ENCODE measurements at places on chromosomes 7 and 10. TPM values are rescaled to one million over a fixed set of nuclear protein-coding genes. Genes with fewer than 3 reads are reported as not detected.

C10orf67 gene
- total RNA-seq, result not detected

TAS2R41 gene
- total RNA-seq, result not detected

SHOC2 gene
- 54.4 TPM for total RNA-seq

MEPCE gene
- 41.1 TPM for total RNA-seq

TRIM50 gene
- 0.42 TPM for total RNA-seq

KCND2 gene
- total RNA-seq, result 1.5 TPM

BMS1 gene
- total RNA-seq, result 14.3 TPM

MACC1 gene
- 0.13 TPM for total RNA-seq

CCDC136 gene
- 20.7 TPM for total RNA-seq

DKK1 gene
- total RNA-seq, result 4.1 TPM

LRMDA gene
- 23.3 TPM for total RNA-seq

SLC16A12 gene
- total RNA-seq, result 1.7 TPM

GIMAP7 gene
- 22.0 TPM for total RNA-seq

DNAJC1 gene
- total RNA-seq, result 67.5 TPM

GRCh38 chr7:39700932-39701331, 77.6 kb downstream of the RALA start:
- DNase-seq, result no peak
- no peaks in the 10 kb centered on the region for H3K4me1 ChIP-seq
- no peaks in the 10 kb centered on the region for H3K27me3 ChIP-seq
- H3K4me3 ChIP-seq, result no peak overlapping the region
- peaks cover 51% of the 10 kb centered on the region for H3K36me3 ChIP-seq
- H3K27ac ChIP-seq, result no peak overlapping the region

DNA sequence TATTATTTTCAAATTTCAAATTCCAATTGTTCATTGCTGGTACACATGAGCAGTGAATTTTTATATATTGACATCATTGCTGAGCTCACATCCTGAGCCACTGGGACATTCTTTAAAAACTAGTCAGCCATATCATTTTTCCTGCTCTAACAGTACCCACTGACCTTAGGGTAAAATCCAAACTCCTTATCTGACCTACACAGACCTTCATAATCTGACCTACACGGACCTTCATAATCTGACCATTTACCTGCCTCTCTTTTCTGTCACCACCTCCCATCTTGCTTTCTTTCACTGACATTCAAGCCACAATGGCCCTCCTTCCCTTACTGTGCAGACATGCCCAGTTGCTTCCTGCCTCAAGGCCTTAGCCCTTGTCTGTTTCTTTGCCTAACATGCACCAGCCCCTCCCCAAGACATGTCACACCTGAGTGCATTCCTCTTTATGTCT, 16.1 kb upstream of the CUZD1 start:
- no peak overlapping the region for H3K4me3 ChIP-seq
- no peak for DNase-seq
- H3K4me1 ChIP-seq, result no peaks in the 10 kb centered on the region
- H3K36me3 ChIP-seq, result no peaks in the 10 kb centered on the region
- H3K27ac ChIP-seq, result no peak overlapping the region

- H3K4me1 ChIP-seq, result peaks cover 5% of the 10 kb centered on the region
- no peak overlapping the region for H3K27ac ChIP-seq
- peaks cover 61% of the 10 kb centered on the region for H3K36me3 ChIP-seq
- no peaks in the 10 kb centered on the region for H3K27me3 ChIP-seq
These were observed 87.0 kb downstream of the ALOX5 start for GRCh38 chr10:45461034-45461433.

DNA sequence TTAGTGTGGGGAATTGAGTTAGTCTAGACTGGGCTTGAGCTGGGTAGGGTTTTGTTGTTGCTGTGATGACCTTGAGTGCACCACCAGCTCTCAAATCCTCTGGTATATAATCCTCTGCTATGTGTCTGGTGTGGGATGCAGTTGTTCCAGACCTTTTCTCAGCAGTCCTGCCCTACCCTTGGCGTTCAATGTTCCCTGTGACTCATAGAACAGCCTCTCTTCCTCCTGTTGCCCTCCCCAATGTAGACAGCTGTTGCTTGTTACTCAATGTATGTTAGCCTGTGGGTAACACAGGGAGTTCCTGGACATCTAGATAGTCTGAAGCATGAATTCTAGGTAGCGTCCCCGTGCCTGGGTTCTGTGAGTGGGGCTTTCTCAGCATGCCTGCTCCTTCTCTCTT, 19.8 kb downstream of the ACBD7 start:
- H3K4me3 ChIP-seq, result no peak overlapping the region
- no peaks in the 10 kb centered on the region for H3K4me1 ChIP-seq
- no peak for DNase-seq

- H3K4me1 ChIP-seq, result peaks cover 18% of the 10 kb centered on the region
- peaks cover 3% of the 10 kb centered on the region for H3K36me3 ChIP-seq
- H3K4me3 ChIP-seq, result no peak overlapping the region
- DNase-seq, result no peak
- no peaks in the 10 kb centered on the region for H3K27me3 ChIP-seq
- no peak overlapping the region for H3K27ac ChIP-seq
These were observed 2.0 kb upstream of the GTPBP4 start for GRCh38 chr10:986137-986825.

DNA sequence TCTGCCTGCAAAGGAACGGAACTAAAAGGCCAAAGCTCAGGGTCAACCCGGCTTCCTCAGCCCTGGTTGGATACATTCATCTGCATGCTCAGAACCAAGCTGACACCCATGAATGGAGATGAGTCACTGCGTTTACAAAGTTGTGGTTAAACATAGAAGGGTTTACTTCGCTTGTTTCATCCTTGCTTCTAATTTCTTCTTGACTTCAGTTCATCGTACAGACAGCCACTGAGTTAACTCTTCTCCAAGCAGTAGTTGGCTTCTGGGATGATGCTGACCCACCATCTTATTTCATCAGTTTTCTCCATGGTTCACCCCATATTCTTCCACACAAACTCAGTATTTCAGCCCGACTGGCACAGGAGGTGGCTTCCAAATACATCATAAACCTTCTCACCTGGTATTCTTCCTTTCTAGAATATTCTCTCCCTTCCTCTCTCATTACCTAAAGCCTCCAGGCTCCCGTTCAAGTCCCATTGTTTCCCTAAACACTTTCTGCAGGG, 166.3 kb upstream of the RNF32 start:
- H3K4me3 ChIP-seq, result no peak overlapping the region
- no peak for DNase-seq
- no peaks in the 10 kb centered on the region for H3K36me3 ChIP-seq
- peaks cover 13% of the 10 kb centered on the region for H3K4me1 ChIP-seq

GRCh38 chr7:104971290-104972071, 42.5 kb upstream of the KMT2E start:
- no peak for DNase-seq
- H3K27ac ChIP-seq, result peak overlapping the region; percentile 52
- peaks cover 36% of the 10 kb centered on the region for H3K4me1 ChIP-seq
- H3K36me3 ChIP-seq, result no peaks in the 10 kb centered on the region
- H3K27me3 ChIP-seq, result no peaks in the 10 kb centered on the region

GRCh38 chr10:124957404-124957947, 15.6 kb downstream of the ZRANB1 start:
- no peak overlapping the region for H3K4me3 ChIP-seq
- H3K27me3 ChIP-seq, result no peaks in the 10 kb centered on the region
- peaks cover 68% of the 10 kb centered on the region for H3K4me1 ChIP-seq
- no peak for DNase-seq

GRCh38 chr7:4689151-4689550, 7.1 kb downstream of the FOXK1 start:
- no peak for DNase-seq
- no peaks in the 10 kb centered on the region for H3K36me3 ChIP-seq
- H3K4me3 ChIP-seq, result no peak overlapping the region
- H3K27me3 ChIP-seq, result no peaks in the 10 kb centered on the region
- H3K4me1 ChIP-seq, result peaks cover 72% of the 10 kb centered on the region

DNA sequence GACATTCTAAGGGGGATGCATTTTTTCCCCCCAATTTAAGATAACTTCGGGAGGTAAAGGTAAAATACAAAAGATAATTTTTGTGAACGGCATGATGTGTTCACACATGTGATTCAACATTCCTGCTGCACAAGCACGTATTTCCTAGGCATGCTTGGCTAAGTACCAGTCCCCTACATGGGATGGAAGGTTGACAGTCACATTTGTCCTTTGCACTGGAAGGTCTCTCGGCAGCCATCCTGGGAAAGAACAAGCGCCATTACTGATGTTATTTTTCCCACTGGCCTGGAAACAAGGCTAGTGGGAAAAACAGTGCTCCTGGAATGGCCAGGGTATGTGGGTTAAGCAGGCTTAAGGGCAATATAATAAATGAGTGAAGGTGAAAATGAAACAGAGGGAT, 276.2 kb upstream of the AOAH start:
- H3K4me3 ChIP-seq, result no peak overlapping the region
- no peaks in the 10 kb centered on the region for H3K27me3 ChIP-seq
- DNase-seq, result no peak
- H3K4me1 ChIP-seq, result no peaks in the 10 kb centered on the region
- no peaks in the 10 kb centered on the region for H3K36me3 ChIP-seq

GRCh38 chr7:29924006-29924405, 65.6 kb downstream of the SCRN1 start:
- no peak overlapping the region for H3K4me3 ChIP-seq
- peaks cover 32% of the 10 kb centered on the region for H3K36me3 ChIP-seq
- H3K27me3 ChIP-seq, result no peaks in the 10 kb centered on the region

DNA sequence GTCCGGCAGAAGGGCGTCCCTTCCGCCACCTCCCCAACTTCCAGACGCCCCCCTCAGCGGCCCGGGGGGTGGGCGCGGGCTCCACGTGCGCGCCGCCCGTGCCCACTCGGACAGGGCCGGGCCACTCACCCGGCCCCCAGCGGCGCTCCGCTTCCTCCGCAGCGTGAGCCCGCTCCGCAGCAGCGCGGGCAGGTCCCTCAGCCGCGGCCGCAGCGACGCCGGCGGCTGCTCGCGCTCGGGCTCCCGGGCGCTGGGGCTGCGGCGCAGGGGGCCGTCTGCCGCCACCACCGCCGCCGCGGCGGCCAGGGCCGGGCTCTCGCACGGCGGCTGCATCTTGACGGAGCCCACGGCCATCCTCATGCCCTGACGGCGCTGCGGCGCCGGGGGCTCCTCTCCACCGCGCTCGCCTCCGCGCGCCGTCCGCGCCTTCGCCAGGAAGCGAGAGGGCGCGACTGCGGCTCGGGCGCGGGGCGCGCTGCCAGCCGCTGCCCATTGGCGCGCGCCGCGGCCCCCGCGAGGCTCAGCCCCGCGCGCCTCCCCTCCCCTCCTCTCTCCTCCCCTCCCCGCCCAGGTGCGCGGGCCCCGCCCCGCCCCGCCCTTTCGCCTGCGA, at the start of gene RAPGEF5:
Gene RAPGEF5 (minus strand): TSS at position 454 of the 610 bp plus-strand sequence. CDS start 94 bp downstream, at position 360.
- peak within 1 kb of the TSS; percentile 47 for H3K4me3 ChIP-seq
- DNase-seq, result no peak
- H3K27ac ChIP-seq, result no peak within 1 kb of the TSS
